Posterior cingulate gyrus (tissue), 11 donors: ENCODE measurements at places on chromosomes 4 and X.

- no peak for DNase-seq
Measured at GRCh38 chr4:140943486-140944198, 187.5 kb upstream of the TBC1D9 start.

GRCh38 chrX:132257116-132257515 is 37.9 kb upstream of the RAP2C start:
- no peak for DNase-seq

GRCh38 chr4:67883458-67883857 is 344 bp downstream of the TMPRSS11D start:
- no peak for DNase-seq

DNA sequence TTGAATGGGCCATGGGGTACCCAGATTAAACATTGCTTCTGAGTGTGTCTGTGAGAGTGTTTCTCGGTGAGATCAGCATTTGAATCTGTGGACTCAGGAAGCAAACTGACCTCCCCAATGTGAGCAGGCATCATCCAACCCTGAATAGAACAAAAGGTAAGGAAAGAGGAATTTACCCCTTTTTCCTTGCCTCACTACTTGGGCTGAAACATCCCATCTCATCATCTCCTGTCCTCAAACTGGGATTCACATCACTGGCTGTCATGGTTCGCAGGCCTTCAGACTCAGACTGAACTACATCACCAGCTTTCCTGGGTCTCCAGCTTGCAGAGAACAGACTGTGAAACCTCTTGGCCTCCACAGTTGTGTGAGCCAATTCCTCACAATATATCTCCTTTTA is 47.1 kb downstream of the TEC start:
- DNase-seq, result no peak

- no peak for DNase-seq
Measured at GRCh38 chr4:79747252-79747651, 325.8 kb downstream of the ANTXR2 start.

DNA sequence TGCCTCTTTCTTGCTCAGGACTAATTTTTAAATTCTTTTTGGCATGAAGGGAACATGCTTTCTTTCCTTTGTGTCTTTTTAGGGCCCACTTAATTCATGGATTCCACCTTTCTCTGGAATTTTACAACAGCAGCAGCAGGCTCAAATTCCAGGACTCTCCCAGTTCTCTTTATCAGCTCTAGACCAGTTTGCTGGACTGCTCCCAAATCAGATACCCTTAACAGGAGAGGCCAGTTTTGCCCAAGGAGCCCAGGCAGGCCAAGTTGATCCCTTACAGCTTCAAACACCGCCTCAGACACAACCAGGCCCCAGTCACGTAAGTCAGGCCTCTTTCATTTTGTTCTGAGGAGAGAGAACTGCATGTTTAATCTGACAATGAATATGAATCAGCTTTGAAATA is 2.3 kb downstream of the ODAM start:
- no peak for DNase-seq

GRCh38 chr4:41446391-41446790 is 91.6 kb upstream of the LIMCH1 start:
- no peak for DNase-seq

GRCh38 chrX:49970674-49971073 is 48.3 kb downstream of the CLCN5 start:
- DNase-seq, result no peak

DNA sequence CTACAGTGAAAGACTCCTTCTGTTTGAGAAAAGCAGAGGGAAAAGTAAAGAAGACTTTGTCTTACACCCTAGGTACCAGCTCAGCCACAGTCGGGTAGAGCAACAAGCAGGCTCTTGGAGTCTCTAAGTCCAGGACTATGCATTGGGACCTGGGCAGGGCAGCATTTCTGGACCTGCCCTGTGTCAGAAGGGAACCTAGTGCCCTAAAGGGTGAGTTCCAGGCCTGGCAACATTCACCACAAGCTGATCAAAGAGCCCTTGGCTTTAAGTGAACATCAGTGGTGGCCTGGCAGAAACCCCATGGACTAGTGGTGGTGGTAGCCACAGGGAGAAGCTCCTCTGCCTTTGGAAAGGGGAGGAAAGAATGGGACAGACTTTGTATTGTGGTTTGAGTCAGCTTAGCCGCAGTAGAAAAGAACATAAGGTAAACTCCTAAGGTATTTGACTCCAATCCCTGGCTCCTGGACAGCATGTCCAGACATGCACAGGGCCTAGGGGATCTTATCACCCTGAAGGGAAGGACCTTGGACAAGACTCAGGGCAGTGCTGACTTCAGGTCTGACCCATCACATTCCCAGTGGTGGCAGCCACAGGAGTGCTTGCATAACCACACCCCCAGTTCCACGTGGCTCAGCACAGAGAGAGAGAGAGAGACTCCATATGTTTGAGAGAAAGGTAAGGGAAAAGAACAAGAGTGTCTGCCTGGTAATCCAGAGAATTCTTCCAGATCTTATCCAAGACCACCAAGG is 32.6 kb downstream of the CCDC158 start:
- DNase-seq, result no peak

GRCh38 chr4:89879215-89879614 is 15.4 kb upstream of the MMRN1 start:
- DNase-seq, result no peak

GRCh38 chr4:100042235-100042634 is 92.2 kb upstream of the H2AZ1 start:
- no peak for DNase-seq

DNA sequence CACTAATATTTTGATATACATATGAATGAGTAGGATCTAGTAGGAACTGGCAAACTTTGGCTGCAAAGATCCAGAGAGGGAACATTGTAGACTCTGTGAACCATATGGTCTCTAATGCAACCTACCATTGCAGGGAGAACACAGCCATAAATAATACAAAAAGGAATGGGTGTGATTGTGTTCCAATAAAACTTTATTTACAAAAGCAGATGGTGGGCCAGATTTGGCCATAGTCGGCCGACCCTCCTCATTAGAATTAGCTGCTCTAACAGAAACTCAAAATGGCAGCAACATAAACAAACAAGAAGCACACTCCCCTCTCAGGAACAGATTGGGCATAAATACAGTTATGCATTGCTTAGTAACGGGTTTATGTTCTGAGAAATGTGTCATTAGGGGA is 198.1 kb upstream of the RBPJ start:
- DNase-seq, result no peak

DNA sequence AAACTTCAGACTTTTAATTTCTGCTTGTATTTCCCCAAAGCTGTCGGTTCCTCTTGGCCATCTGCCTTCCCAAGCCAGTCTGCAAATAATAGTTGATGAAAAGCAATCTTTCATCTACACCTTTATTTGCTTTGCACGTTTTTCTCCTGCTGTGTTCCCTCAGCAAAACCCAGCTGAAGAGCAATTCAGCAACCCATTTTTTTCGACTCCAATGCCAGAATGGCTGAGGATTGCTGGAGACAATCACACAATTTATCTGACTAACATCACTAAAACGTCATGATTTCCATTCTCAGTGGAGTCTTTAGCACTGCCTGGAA is 94.3 kb downstream of the GPRIN3 start:
- no peak for DNase-seq

GRCh38 chr4:36317721-36318120 is 36.3 kb downstream of the DTHD1 start:
- DNase-seq, result no peak

DNA sequence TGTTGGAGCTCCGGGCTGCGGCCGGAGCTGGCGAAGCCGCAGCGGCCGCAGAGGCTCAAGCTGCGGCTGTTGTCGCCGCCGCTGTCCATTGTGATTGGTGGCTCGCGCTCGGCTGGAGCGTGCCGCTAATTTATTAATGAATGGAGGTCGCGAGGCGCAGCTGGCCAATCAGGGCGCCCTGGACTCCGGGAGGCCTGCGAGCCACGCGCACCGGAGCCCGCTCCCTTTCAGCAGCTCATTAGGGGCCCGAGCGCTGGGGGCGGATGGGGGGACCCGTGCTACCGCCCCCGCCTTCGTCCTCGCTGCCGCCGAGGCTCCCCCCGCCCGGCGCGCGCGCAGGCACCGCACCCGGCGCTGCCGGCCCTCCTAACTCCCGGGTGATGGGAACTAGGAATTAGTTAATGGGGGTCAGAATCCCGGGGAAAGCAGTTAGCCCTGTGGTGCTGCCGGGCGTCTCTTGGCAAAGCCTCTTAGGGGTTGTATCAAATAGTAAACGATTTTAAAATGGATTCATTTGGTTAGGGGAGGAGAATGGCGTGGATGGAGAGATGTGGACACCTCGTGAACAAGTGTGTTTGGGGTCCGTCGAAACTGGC is 589 bp upstream of the NEUROG2 start:
- DNase-seq, result no peak

GRCh38 chrX:42943051-42943974 is 165.3 kb upstream of the PPP1R2C start:
- no peak for DNase-seq
